Activated T-cell treated with anti-CD3 and anti-CD28 coated beads, Interleukin-2, amount 50 U/mL, for 48 hours (primary cell): ENCODE measurements at places on chromosomes 3 and 15.

- DNase-seq = no peak
These were observed 411.6 kb downstream of the CADM2 start for GRCh38 chr3:85370341-85370740.

GRCh38 chr3:66572938-66573710 lies 72.3 kb upstream of the LRIG1 start:
- peak; percentile 24 for DNase-seq

DNA sequence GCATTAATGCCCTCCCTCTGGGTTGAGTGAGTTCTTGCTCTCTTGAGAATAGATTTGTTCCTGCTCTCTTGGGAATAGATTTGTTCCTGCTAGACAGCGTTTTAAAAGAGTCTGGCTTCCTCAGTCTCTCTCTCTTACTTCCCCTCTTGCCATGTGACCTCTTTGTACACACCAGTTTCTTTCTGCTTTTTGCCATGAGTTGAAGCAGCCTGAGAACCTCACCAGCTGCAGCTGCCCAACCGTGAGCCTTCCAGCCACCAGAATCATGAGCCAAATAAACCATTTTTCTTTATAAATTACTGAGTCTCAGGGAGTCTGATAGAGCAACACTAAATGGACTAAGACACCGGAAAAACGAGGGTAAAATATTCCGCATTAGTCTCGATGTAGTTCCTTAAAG lies 253.6 kb downstream of the CNTN6 start:
- DNase-seq = no peak

DNA sequence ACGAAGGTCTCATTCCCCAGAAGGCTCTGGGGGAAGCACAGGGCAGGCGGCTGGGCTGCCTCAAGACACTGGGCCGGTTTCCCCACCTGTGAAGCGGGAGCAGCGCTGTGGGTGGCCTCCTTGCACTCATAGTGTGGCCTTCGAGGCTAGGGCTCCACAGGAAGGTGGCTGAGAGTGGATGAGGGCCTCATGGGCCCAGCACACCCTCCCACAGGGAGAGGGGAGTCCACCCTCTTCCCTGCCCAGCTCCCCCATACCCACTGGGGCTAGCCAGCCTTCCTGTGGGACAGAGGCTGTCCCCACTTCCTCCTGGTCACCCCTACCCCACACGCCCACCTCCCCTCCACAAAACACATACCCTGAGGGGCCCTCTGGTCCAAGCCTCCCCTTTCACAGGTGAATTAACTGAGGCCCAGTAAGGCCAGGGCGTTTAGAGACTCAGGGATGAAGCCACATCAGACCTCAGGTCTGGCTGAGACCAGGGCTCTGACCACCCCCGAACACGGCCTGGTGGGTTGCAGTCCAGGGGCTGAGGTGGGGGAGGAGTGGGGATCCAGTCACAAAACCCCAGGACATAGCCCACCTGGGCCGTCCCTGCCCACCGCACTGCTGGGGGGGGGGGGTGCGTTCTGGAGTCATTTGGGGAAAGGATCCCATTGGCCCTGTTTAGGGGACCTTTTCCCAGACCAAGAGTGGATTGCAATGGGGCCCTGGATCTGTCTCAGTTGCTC lies 1.1 kb downstream of the ANPEP start:
- DNase-seq = no peak

GRCh38 chr3:50574444-50574831 lies 5.1 kb downstream of the HEMK1 start:
- DNase-seq = peak; percentile 77

DNA sequence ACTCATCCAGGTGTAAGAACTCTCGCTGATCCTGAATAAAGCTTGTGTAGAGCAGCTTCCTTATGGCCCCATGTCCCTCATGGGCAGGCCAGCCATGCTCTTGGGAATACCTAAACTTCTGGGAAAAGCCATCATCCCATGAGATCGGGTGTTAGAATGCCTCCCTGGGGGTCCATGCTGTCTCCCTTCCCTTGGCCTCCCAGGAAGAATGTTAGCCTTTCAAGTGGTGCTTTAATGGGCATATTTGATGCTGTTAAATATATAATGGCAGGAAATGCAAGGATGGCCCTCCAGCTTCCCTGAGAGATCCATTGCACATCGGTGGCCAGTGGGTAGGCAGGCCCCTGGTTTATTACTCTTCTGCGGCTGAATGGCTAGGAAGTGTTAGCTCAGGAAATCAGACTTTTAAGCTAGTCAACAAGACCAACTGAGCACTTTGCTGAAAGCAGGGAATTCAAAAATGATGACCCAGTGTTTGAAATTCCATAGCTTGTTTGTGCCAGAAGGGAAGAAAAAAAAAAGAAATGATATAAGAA lies 60.5 kb upstream of the LRTM1 start:
- no peak for DNase-seq

- no peak for DNase-seq
These were observed 61.4 kb downstream of the ZNF609 start for GRCh38 chr15:64521726-64522164.

- no peak for DNase-seq
These were observed 73.0 kb upstream of the PROK2 start for GRCh38 chr3:71857956-71858355.

GRCh38 chr15:101228313-101228712 lies 23.5 kb downstream of the CHSY1 start:
- DNase-seq = no peak

DNA sequence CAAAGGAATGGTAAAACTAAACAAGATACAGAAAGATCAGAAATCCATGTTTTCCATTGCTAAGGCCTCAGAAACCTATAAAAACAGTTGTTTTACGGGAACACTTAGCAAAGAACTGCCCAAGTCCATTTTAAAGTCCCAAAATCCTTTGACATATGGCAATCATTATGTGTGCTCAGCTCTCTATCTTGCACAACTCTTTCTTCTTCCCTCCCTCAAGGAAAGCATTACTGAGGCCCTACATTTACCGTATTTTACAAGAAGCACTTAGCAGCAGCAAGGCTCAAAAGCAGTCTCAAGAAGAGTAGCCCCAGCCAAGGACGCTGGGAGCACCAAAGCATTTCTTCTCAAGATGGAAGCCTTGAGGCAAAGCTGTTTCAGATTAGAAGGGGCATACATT lies 169.6 kb upstream of the LRTM1 start:
- DNase-seq = no peak

- DNase-seq = no peak
These were observed 36.5 kb upstream of the HACD2 start for GRCh38 chr3:123621186-123621849.

- no peak for DNase-seq
These were observed 27.5 kb downstream of the NXPE3 start for GRCh38 chr3:101806491-101806890.

DNA sequence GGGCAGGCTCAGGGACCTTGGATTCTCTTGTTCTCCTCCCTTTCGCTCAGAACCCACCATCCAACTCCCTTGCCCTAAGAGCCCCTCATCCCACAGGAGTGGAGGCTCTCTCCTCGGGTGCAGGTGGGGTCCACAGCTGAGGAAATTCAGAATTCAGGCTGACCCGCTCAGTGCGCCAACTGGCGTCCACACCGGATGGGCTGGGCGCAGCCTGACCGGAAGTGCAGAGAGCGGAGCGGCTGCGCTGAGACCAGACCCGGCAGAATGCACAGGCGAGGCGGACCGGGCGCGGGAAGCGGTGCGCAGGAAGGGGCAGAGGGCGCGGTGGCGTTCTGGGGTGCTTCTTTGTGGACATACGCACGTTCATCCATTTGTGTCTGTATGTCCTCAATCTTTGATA lies 210.4 kb upstream of the NDN start:
- DNase-seq = no peak

DNA sequence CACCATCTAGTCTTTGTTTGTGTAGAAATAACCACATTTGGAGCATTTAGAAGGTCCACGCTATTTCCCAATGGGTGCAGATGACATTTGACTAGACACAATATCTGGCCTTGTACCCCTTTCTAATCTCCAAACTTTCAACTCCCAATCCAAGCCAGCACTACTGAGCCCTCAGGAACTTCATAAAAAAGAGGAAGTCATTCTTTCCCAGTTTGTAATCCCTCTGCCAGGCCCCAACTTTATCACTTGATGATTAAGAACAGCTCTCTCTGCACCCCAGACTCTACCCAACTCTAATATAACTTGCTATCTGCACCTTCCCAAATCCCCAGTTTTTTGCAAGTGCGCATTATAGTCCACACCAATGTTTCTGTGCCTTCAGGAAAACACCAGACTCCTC lies 170.2 kb downstream of the KCNMB2 start:
- no peak for DNase-seq
